ENCODE measurements at places on chromosomes 7 and 10.

DNA sequence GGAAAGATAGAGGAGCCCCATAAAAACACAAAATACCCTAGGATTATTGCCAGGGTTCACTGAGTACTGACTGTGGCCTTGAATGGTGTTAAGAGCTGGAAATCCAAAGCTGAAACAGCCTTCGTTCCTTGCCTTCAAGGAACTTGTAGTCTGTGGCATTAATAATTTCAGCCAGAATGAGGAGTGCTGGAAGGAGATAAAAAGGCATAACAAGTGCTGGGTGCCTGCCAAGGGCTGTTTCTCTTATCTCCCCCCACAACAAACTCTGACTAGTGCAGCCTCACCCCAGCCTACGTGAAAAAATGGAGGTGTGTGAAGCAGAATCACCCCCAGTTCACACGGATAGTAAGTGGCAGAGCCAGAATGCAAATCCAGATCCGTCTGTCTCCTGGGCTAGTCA lies 199.1 kb upstream of the LYZL2 start:
- no peak for DNase-seq

- no peak for DNase-seq
These were observed 105.6 kb upstream of the COL1A2 start for GRCh38 chr7:94289071-94289470.

DNA sequence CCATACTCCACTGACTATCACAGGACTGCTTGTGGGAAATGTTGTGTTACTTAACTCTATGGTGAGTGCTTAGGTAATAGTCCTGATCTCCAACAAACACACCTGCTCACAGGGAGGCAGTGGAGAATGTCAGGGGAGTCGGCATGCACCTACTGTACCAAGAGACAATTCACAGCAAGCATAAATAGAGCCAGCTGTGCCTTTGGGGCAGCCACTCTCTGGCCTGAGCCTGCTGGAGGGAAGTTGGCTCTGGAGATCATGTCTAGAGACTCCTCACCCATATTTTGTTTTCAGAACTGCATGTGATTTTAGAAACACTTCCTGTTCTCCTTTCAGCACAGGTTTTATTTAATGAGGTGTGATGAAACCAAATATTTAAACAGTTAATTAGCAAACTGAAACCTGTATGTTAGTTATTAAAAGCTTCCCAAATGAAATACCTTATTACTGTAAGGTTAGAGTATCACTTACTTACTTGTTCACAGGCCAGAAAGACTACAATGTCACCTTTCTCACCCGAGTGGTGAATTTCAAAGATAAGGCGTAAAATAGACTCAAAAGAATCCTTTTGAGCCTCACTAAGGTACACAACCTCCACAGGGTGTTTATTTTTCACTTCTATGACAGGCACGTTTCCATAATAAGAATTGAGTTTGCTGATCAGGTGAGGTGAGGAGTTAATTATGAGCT lies 21.8 kb downstream of the DHX32 start:
- DNase-seq, result no peak

GRCh38 chr10:31148951-31149350 lies 117.3 kb upstream of the ZNF438 start:
- no peak for DNase-seq

DNA sequence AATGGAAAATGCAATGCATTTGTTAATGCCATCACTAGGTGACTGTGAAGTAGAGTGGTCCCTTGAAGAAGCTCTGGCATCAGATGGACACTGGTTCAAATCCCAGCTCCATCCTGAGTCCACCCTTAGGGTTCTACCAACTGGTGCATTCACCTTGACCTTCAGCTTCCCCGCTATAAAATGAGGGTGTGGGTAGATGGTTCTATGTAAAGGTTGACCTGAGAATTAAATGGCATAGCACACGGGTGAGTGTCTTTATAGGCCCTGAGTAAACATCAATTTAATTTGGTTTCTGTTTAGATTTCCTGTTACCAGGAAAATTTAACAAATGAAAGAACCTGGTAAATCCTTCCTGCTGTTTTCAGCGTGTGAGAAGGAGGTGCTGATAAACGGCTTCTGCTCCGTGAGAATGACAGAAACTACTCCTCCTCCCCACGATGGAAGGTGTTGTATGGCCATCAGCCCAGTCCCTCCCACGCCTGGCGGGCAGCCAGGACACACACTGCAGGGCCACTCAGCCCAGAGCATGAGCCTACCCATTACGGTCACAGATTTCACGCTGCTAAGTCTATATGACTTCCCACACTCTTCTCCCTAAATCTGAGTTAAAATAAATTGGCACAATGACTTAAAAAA lies 210.1 kb downstream of the TNS3 start:
- no peak for DNase-seq

GRCh38 chr10:47383261-47384147 lies 589 bp downstream of the ZNF488 start:
- no peak for DNase-seq

- DNase-seq, result no peak
These were observed 43.8 kb downstream of the ADAMTS14 start for GRCh38 chr10:70715853-70716795.

GRCh38 chr7:35261041-35261440 lies 7.1 kb upstream of the TBX20 start:
- DNase-seq, result no peak

- no peak for DNase-seq
These were observed 81.6 kb upstream of the C1QL3 start for GRCh38 chr10:16603308-16603707.

- no peak for DNase-seq
These were observed 12.2 kb downstream of the TAS2R16 start for GRCh38 chr7:122983261-122983660.

- no peak for DNase-seq
These were observed 107.0 kb upstream of the PALS2 start for GRCh38 chr7:24466168-24466768.

DNA sequence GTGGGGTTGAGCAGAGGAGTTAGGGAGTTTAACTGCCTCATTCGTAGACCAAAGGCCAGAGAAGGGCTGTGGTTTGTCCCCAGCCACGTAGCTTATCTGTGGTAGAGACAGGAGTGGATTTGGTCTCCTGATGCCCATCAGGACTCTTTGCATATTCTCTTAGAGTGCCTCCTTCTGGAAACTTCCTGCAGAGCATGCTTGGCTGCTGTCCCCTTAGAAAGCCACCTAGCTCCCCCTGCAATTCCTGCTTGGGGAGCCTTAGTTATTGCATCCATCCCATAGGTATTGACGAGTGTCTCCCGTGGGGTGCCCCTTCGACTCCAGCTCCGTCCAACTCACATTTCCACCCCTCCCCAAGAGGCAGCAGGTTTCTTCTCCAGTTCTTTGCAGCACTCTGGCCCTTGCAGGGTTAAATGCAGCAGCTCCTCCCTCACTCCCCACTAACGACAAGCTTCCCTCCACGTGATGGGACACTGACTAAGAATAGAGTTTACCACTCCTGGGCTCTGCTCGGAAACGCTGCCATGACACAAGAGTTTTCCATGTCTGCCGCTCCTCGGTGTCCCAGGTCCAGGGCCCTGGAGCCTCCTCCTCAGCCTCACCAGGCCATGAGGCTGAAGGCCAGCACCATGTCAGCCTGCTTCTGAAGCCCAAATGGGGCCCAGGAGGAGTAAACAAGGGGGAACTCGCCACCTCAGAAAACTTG lies 147.8 kb upstream of the UNC5B start:
- DNase-seq, result no peak

- no peak for DNase-seq
These were observed 227.2 kb downstream of the PLXNA4 start for GRCh38 chr7:132349075-132349474.

GRCh38 chr7:157479326-157479725 lies 142.5 kb downstream of the DNAJB6 start:
- no peak for DNase-seq

DNA sequence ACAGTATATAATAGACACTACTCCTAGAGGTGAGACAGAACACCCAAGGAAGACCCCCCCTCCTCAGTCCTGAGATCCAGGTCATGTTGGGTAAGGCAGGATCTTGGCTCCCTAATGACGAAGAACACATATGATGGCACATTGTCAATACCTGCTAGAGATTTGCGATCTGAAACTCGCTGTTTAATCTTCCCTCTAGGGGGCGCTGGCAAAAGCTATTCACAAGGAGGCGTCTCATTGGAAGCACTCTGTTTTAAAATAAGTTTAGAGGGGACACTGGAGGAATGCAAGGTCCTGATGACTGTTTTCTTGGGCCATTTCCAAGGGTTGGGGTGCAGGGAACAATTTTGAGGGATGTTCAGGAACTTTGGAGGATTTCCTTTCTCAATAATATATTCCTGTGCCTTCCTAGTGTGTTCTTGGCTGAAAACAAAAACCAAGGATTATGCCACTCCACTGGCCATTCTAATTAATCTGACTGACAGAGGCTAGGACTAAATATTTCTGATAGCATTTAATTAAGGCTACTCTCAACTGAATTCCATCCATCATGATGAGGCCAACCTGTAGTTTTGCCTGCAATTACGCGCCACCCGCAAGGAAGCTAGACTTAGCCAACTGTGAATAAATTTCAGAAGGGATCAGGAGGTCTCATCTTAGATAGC lies 1013.8 kb upstream of the MBL2 start:
- DNase-seq, result no peak

GRCh38 chr10:119235356-119235755 lies 28.0 kb downstream of the GRK5 start:
- no peak for DNase-seq

DNA sequence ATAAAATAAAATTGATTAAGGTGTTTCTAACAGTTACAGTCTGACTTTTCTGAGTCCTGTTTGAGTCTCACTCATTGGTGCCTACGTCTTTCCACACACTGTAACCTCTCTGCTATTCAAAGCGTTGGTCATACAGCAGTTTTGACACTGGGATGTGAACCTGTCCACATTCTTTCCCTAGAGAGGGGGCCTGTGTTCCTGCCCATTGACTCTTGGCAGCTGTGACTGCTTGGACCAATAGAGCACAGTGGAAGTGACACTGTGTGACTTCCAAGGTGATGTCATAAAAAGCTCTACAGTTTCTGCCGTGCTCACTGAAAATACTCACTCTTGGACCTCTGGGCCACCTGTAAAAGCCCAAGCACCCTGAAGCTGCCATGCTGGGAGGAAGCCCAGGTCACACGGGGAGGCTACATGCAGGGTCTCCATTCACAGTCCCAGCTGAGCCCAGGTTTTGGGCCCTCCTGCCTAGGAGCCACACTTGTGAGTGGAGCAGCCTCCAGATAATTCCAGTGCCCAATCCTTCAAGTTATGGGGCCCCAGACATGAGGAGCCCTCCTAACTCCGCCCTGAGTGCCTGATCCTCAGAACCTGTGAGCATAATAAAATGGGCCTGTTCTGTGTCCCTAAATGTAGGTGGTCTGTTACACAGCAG lies 704 bp upstream of the ANTXRL start:
- no peak for DNase-seq

GRCh38 chr10:106652279-106652678 lies 512.2 kb downstream of the SORCS1 start:
- DNase-seq, result no peak

GRCh38 chr10:74432841-74433594 lies 282.0 kb downstream of the ADK start:
- no peak for DNase-seq

DNA sequence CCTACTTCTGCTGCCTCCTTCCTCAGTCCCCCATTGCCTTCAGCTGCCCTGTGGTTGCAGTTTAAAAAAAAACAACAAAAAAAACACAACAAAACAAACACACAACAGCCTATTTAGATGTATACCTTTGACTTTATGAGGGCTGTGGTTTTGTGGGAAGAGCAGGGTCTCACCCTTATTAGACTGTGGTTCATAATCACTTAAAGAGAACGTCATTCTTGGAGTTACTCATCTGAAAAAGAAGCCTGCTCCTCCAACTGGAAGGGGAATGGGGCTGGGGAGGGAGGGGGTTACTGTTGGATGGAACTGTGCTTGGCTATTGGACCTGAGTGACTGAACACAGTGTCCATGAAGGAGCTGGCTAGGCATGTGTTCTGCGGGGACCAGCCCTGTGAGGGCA lies 48.1 kb downstream of the SDK1 start:
- no peak for DNase-seq

DNA sequence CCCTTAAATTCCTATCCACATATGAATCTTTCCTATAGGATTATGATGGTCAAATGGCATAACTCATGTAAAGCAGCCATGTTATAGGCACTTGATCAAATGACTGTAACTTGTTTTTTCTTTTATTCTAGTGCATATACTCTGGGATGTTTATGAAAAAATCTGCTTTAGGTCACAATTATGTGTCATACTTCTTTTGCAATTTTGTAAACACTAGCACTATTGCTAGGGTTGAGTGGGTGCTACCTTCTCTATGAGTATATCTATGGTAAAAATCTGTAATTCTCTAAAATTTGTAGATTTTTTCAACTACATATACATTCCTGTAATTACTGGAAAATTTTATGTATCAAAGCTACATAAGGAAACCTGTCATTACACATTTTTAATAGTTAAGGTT lies 50.0 kb downstream of the HGF start:
- no peak for DNase-seq

- no peak for DNase-seq
These were observed 186.4 kb downstream of the PDE1C start for GRCh38 chr7:31883761-31884164.

- DNase-seq, result no peak
These were observed 53.8 kb upstream of the PFKFB3 start for GRCh38 chr10:6148908-6149307.

GRCh38 chr7:108027239-108027638 lies 24.3 kb upstream of the LAMB1 start:
- DNase-seq, result no peak

- DNase-seq, result no peak
These were observed 18.6 kb downstream of the INA start for GRCh38 chr10:103295374-103296015.

DNA sequence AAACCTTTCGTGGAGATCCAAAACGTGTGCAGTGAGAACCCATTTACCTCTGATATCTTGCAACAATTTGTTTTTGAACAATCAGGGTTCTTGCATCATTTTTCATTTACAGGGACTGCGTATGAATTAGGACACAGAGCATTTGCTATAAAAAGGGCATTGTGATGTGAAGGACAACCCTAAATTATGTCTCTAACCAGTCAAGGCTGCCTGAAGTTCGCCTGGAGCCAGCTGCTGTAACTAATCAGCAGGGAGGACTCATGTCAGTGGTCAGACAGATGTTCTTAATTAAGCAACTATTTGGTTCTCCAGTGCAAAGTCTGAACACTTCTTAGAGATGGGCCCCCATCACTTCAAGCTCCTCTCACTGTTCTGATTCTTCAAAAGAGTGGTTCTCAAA lies 674.8 kb downstream of the KCNMA1 start:
- DNase-seq, result no peak

DNA sequence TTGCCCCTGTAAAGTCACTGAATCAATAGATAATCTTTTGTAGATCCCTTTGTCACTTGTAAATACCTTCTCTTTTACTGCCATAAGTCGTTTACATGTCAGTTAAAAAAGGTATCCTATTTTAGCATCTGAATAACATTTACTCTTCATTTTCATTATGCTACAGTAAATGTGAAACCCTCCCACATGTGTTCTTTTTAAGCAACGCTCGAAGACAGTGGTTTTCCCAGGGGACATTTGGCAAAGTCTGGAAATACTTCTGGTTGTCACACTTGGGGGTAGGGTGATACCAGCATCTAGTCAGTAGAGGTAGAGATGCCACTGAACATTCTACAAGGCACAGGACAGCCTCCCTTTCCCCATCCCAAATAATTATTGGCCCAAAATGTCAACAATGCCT lies 23.7 kb downstream of the ATAD1 start:
- DNase-seq, result no peak

- no peak for DNase-seq
These were observed 23.1 kb downstream of the GLRX3 start for GRCh38 chr10:130159192-130159794.

Measured in T-helper 9 cell (primary cell).